ENCODE measurements at places on chromosomes 11 and 22.

DNA sequence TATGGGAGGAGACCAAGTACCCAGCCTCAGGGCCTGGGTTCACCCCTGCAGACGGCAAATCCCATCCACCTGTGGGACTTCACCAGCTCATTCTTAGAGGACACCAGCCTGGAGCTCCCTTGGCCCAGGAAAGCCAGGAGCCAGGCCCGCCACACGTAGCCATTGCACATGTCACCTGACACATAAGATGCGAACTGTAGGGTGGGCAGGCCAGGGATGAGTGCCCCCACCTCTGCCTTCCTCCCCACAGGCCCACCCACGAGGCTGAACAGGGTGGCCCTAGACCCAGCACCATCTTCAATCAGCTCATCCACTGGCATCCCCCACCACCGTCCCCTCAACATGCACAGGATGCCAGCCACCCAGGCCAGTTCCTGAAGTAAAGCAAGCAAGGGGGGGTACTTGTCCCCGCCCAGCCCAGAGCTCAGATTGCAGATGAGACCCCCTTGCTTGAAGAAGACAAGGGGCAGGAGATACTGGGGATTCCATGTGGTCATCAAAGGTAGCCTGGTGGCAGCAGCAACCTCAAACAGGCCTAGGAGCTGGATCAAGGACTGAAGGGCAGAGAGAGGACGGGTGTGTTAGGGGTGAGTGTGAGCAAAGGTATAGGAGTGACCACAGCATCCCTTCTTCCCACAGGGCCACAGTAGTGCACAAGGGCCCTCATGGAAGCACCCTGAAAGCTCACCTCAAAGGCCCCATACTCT, 45.6 kb downstream of the IGLL5 start:
- DNase-seq, result no peak

DNA sequence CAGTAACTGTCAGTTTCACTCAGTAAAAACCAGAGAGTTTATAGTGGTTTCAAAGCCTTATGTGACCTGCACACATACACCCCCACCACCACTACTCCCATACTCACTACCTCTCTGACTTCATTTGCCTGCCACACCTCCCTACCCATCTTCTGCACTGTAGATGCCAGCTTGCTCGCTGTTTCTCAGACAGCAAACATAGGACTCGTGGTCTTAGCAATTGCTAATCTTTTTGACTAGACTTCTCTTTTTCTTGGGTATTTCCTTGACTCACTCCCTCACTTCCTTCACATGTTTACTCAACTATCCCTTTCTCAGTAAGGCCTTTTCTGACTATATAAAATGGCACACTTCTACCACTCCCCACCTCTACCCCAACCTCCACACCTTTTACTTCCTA, 27.8 kb downstream of the CEP295 start:
- DNase-seq, result no peak

- DNase-seq, result no peak
Observed at GRCh38 chr22:21450320-21450831, 16.8 kb upstream of the TMEM191C start.

- DNase-seq, result no peak
Observed at GRCh38 chr22:47352920-47353700, 590.7 kb downstream of the TBC1D22A start.

GRCh38 chr11:76700177-76701100, 29.9 kb upstream of the LRRC32 start:
- no peak for DNase-seq

- no peak for DNase-seq
Observed at GRCh38 chr22:44622147-44622427, 79.9 kb upstream of the PRR5 start.

DNA sequence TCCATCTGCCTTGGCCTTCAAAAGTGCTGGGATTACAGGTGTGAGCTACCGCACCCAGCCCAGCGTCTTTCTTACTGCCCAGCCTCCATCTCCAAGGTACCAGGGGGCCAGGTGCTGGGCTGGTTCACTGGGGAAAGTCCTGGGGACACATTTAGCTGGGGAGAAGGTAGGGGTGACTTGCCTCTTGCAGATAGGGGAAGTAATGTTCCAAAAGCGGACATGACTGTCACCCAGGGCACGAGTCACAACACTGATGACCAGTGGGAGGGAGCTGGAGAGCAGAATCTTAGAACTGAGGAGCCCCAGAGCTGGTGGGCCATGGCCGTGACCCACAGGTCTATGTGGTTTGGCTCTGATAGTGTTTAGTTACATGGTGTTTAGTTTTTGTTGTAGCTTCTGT, 2.4 kb upstream of the SLC15A3 start:
- DNase-seq, result no peak

DNA sequence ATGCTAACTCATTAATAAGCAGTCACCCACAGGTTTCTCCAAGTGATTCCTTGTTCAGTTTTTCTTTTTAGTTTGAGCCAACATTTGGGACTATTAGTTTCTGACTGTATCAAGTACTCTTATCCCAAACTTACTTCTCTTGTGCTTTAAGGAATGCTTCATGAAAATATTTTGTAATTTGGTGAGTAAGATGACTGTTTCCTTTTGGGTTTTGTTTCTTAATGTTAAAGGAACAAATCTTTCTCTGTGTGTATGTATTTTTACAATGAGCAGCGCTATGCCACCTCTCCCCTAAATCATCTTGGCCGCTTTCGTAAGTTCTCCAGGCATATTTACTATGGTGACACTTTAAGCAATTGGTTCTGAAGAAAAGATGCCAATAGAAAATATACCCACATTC, 72.4 kb downstream of the LDLRAD3 start:
- DNase-seq, result no peak

DNA sequence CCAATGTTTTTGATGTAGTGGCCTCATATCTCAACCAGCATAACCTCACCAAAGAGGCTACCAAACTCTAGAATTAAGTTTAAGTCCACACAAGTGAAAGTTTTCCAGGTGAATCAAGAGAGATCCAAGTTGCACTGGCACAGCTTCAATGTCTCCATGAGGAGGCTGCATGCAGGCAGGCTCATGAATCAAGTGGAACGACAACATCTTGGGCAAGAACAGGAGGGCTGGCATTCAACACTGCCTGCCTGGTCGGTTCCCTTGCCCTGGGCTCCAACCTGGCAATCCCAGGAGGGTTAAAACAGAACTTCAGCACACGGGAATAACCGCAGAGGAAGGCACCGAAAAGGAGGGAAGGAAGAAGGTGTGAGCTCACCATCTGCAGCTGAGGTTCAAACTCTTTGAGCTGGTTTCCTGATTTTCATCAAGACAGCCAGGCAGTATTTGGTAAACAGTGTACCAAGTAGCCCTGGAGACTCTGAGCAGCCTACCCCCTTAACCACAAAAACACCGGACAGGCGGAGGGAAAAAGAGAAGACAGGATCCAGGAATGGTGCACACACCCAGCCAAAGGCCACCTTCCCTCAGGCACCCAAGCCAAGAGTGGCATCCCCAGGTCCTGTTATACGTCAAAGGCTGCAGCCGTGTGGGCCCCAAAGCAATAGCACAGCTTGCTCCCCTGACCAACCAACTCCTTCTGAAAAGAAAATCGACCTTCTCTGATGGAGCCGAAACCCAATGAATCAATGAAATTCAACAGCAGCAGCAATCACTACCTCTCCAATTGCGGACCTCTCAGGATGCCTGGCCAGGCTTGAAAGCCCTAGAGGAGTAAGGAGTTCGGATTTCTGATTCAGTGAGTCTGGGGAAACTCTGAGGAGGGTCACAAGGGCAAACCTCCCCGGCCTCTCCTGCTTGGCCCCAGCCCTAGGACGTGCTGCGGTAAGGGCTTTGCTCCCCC, 1.3 kb downstream of the PACSIN2 start:
- no peak for DNase-seq

- DNase-seq, result no peak
Observed at GRCh38 chr11:119999220-119999619, 138.7 kb downstream of the TRIM29 start.

- DNase-seq, result no peak
Observed at GRCh38 chr11:117441146-117441975, 113.7 kb downstream of the CEP164 start.

DNA sequence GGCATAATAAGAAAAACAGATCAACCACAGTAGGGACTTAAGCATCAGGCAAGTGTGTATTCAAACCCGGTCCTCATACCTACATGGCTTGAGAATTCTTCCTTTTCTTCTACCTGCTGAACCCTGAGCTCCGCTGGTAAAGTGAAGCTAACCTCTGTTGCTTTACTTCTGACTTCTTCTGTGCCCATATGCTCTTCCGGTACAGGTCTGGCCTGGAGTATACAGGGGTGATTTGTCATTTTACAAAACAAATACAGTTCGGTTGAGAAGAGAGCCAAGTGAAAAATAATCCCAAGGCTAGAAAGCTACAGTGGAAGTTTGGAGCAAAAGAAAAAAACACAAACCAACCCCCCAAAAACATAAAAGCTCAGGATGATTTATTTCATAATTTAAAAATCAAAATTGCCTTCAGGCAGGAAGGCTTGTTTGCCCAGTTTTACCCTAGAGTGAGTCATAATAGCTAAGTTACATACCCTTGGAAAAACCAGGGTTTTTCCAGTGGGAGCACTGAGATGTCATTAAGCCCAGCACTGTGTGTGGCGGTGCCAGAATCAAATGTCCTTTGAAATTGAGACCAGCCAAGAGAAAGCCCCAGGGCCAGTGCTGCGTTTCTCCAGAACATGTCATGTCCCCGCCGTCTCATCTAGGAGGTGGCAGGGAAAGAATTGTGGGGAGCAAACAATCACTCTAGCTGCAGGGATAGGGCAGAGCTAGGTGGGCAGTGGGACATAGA, 305.5 kb upstream of the ISX start:
- DNase-seq, result no peak

DNA sequence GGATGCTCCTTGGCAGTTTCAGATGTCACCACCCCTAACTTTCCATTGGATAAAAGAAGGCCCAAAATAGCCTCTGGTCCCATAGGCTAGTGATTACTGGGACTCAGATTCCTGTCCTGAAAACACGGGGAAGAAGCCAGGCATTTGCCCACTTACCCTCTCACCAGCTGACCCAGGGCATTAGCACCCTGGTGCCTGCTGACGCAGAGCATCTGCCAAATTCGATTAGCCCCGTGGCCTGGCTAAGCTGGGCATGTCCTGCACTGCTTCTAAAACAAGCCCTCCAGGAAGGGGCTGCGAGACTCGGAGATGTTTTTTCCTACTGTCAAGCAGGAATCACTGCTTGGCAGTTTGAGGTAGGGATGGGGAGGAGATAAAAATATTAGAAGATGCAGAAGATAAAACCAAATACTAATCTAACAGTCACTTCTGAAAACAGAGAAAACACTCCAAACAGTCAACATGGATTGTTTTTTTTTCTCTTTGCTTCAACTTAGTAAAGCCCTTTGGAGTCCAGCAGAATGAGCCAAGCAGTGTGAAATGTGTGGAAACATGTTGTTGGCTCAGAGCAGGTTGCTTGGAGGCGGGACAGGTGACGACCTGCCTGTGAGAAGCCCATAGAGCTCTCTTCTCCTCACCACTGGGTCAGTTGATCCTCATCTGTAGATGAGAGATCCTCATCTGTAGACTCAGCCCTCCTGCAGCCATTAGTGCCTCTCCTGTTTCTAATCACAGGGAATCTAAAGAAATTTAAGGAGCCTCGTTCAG, 54.0 kb downstream of the BDNF start:
- no peak for DNase-seq

GRCh38 chr11:120520091-120520822, 8.7 kb downstream of the GRIK4 start:
- DNase-seq, result no peak
